ENCODE measurements at places on chromosomes 5 and 9.

DNA sequence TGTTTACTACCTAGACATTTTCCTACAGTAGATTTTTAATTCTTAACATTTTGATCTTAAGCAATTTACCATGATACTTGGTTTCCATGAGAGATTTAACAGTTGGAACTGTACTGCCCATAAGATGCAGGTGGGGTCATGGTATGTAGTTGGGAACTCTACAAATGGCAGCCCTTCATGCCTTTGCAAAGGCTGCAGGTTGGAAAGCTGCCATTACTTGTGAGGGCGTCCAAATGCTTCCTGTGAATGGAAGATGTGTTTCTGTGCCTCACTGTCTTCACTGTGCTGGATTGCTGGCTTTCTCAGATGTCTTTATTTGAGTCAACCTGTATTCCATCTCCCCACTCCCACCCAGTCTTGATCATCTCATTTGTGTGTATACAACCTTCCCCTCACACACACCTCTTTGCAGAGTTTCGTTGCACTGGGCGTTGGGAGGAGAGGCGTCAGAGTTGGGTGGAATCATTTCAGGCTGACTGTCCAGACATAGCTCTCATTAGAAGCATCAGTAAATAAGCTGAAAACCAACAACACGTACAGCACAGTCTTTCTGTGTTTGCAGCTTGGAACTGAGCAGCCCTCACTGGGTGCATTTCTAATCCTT is 14.8 kb upstream of the ABL1 start:
- no peak for ATAC-seq

DNA sequence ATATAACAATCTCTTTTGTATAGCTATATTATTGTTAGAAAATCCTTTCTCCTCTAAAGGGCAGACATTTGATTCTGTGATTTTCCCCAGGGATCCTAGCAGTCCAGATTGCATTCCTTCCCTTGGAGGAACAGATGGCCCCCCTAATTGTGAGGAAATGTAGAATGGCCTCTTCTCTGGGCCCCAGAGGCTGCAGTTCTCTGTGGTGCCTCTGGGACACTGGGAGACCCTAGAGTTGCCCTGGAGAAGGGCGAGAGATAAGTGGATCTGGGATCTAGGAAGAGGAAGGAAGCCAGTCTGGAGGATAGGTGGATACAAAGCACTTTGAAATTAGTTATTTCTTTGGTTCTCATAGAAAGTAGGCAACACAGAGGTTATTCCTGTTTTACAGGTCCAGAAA is 1.9 kb upstream of the HINT2 start:
- ATAC-seq, result no peak

DNA sequence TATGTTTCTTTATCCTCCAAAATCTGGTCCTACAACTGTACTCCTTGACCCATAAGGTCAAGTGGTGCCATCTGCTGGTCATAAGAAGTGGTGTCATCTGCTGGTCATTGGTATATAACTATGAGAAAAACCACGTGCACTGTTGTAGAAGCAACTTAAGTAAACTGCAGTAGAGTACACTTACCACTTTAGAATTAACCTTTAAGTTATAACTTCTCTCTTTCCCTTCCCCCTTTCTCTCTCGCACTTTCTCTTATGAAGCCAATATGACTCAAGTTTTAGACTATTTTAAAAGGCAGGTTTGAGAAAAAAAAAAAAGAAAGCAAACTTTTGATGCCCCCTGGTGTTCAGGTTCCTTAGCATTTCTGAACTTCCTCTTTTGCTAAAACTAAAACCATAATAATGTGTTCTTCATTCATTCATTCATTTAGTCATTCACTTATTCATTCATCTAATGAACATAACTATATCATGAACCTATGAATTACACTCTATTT is 12.8 kb upstream of the MTAP start:
- ATAC-seq, result peak; percentile 99

DNA sequence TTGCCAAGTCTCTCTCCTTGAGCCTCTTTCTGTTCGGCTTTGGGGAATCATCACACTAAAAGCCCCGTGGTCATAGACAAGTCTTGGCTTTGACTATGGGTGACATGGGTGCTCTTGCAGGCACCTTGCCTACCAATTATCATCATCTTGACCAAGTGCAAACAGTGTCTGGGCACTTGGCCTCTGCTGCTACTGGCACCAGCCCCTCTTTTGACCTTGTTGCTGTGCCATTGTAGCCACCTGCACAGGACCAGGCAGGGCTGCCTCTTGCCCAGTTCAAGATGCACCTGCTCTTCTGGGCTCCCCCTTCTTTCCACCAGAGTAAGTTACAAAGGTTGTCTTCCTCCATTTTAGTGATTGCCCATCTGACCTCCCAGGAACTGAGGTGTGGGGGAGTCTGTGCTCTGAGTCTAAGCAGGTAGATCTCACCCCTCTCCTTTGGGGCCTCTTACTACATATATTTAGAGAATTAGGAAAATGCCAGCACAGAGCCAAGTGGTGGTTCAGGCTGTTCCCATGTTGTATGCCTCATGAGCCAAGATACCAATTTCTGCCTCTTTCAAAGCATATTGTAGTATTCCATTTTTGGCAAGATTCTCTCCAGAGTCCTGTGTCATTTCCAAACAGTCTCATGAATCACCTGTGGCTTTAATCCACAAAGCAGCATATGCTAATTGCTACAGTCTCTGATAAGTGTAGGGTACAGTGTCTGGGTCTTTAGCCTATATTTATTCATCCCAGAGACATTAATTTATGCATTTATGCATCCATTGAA is 142.9 kb upstream of the DAP start:
- no peak for ATAC-seq

DNA sequence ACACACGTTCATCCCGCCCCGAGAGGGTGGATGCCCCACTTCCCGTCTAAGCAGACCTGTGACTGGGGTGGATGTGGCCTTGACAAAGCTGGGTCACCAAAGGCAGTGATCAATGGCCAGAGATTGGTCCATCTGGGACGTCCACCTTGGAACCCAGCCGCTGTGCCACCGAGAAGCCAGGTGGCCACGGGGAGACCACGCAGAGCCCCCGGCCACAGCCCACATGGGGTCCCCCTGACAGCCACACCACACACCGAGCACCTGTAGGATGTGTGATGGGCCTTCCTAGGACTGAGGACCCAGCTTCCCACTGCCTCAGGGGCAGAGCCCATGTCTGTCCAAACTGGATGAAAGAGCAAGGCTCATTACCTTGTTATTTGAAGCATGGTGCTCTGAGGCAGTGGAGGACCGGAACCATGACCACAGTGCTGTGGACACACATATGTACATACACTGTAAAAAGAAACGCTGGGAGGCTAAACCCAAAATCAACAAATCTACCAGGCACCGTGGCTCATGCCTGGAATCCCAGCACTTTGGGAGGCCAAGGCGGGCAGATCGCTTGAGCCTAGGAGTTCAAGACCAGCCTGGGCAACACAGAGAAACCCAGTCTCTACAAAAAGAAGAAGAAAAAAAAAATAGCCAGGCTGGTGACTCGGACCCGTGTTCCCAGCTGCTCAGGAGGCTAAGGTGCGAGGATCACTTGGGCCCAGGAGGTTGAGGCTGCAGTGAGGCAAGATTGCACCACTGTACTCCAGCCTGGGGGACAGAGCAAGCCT is 50.1 kb downstream of the MRPL36 start:
- no peak for ATAC-seq

DNA sequence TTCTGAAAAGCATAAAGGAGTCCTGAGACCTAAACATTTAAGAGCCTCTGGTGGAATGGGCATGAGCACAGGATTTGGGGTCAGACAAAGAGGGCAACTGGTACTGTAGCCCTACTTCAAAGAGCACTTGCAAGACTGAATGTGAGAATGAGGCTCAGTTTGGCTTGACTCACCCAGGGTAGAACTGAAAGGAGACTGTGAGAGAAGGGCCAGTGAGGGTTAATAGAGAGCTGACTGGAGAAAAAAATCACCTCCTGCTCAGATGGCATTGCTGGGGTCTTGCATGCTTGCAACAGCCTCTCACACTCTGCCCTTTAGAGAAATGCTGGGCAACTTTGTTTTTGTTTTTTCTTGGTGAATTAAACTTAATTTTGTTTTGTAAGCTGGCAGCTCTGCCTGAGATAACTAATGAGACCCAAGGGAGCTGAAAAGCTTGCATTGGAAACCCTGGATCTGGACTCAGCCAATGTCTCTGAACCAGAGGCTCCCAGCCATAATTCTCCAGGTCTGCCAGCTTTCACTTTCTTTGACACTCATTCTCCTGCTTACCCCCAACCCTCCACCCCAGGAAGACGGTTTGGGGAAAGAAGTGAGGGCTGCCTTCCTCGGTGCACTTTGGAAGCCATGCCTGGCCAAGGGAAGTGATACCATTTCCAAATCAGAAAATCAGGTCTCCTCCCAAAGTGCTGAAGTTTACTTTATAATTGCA is 161.1 kb upstream of the PANK3 start:
- no peak for ATAC-seq

GRCh38 chr5:134086943-134087305 is 27.6 kb upstream of the TCF7 start:
- ATAC-seq, result no peak

GRCh38 chr5:178237431-178238312 is 5.1 kb upstream of the PHYKPL start:
- ATAC-seq, result no peak

DNA sequence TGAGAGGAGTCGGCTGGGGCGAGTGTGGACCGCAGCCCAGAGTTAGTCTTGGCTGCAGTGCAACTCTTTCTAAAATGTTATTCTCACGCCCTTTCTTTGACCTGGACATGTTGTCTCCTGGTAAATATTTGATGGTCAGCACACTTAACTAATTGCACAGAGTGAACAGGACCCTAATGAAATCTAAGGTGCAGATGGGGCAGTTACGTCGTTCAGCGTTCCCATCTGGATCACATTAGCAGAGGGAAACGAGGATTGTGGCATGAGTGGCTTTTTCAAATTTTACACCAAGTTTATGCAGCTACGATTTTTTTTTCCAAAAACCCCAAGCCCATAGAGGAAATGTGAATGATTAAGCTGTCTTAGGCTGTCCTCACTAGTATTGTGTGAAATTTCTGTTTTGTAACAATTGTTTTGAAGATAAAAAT is 483 bp downstream of the C9orf85 start:
- ATAC-seq, result peak; percentile 4

GRCh38 chr5:79936002-79936645 is 54.9 kb downstream of the MTX3 start:
- no peak for ATAC-seq

DNA sequence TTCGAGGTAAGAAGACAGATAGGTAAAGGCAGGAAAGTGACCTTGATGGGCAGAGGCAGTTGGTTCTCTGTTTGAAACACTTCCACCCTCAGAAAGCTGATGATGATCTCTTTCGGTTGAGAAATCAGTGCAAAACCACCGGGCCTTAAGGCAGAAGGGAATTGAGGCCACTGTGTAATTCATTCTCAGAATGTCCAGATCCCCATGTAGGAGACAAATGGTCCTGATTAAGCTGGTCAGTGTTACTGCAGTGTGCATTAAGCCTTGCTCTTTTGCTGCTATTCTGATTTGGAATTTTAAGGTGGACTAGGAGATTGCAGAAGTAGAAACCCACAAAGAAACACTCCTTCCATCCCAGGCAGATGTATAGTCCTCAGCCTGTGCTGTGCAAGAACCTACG is 255.2 kb downstream of the ARHGAP26 start:
- ATAC-seq, result peak; percentile 32

DNA sequence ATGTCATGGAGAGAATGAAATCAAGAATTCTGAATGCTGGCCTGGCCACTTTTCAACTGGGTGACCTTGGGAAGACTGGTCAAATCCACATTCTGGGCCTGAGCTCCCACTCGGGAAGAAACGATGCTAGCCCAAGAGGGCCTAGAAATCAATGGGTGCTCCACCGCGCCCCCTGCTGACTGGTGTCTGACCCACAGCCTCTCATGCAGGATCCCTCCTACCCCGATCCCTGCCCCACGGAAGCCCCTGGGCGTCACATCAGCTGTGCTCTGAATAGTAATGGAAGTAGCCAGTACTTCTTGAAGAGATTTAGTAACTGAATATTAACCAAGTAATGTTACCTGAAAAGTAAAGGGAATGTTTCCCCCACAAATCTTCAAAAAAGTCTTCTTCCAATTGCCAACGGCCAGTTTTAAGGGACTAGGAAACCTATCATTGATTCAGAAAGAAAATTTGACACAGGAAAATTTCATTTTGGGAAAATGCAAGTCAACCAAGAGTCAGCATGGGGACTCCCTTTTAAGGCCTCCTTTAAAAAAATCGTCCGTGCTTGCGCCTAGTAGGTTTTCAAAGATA is 43.9 kb downstream of the CRB2 start:
- no peak for ATAC-seq

DNA sequence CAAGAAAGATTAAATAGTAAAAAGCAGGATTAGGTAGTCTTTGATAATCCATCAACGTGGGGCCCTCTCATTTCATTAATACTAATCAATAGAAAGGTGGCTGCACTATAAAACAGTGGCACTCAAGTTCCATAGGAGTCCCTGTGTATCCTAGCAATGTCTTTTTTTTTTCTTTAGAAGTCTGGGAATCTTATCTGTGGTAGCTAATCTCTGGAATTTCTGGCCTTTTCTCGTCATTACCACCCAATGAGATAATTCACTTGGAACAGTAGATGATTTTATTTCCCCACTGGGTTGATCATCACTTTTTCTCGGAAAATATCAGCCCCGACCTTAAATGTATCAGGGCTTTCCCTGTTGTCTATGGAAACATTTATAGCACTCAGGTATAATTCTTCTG is 86.8 kb upstream of the CDH6 start:
- ATAC-seq, result no peak

DNA sequence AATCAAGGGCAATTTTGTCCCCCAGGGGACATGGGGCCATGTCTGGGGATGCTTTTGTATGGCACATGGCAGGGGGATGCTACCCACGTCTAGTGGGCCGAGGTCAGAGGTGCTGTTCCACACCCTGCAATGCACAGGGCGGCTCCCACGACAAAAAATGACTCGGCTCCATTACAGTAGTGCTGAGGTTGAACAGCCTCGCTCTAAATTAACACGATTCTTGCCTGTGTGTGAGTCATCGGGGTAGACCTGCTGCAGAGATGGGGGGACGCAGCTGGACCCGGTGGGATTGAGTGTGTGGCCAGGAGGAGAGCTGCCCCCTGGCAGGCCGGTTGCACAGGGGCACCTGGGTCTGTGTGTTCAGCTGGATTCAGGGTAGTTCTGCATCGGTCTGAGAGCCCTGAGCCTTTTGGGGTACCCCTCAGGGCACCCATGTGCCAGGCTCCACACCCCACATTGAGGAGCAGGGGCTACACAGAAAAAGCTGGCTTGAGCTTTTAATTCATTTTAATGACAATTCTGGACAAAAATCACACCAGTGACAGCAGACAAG is 20.0 kb upstream of the COL5A1 start:
- no peak for ATAC-seq

- no peak for ATAC-seq
Observed at GRCh38 chr5:38078161-38078560, 180.2 kb upstream of the EGFLAM start.

GRCh38 chr5:104793031-104793754 is 1230.6 kb upstream of the NUDT12 start:
- ATAC-seq, result no peak

- no peak for ATAC-seq
Observed at GRCh38 chr5:165617491-165617890, 2112.1 kb downstream of the MAT2B start.

Data from SK-N-SH treated with all-trans-retinoic acid at 6 μM for 48 hours (cell line).